ENCODE measurements at places on chromosomes 5 and 9.

DNA sequence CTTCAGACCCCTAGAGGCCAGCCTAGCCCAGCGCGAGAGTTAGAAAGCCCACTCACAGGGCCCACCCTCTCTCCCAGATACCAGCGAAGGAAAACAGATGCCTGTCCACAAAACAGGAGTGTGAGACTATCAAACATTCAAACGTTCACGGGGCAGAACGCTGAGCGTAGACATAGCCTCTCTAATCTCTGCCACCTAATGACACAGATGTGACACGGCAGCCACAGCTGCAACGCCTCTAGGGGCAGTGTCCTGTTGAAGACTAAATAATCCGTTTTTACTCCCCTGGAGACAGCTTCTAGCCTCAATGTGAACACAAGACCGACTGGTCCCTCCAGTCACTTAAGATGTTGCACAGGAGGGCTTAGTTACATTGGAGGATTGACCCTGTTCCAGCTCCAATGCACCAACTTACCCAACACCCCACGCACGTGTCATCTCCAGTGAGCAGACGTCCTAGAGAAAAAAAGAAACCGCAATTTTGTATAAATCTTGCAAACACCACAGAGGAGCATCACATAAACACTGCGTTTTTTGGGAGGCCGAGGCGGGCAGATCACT, 14.3 kb downstream of the DIPK1B start:
- DNase-seq, result peak; percentile 53

GRCh38 chr5:59760785-59761348, 132.7 kb downstream of the PDE4D start:
- peak; percentile 25 for DNase-seq

DNA sequence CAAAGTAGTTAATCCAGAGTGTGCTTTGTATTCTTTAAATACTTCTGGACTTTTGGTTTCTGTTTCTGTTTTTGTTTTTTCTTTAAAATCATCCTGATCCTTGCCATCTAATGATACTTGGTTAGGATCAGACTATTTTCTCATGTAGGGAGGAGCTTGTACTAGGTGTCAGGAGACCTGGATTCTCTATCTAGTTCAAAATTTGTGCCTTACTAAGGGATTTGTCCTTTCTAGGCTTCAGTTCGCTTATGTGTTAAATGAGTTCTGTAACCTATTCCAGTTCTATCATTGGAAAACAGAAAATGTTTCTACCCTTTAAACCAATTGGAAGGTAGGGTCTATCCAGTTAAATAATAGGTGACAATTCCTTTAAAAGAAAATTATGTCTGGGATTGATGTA, 3.3 kb upstream of the MEF2C start:
- DNase-seq, result peak; percentile 10

GRCh38 chr5:2921651-2922050, 170.2 kb upstream of the IRX2 start:
- no peak for DNase-seq

- DNase-seq, result peak; percentile 80
Observed at GRCh38 chr5:75052192-75053053, at the start of gene GCNT4. TSS of gene GCNT4 (minus strand) at chr5:75052558. CDS start at chr5:75030037, 22,521 bp downstream.

DNA sequence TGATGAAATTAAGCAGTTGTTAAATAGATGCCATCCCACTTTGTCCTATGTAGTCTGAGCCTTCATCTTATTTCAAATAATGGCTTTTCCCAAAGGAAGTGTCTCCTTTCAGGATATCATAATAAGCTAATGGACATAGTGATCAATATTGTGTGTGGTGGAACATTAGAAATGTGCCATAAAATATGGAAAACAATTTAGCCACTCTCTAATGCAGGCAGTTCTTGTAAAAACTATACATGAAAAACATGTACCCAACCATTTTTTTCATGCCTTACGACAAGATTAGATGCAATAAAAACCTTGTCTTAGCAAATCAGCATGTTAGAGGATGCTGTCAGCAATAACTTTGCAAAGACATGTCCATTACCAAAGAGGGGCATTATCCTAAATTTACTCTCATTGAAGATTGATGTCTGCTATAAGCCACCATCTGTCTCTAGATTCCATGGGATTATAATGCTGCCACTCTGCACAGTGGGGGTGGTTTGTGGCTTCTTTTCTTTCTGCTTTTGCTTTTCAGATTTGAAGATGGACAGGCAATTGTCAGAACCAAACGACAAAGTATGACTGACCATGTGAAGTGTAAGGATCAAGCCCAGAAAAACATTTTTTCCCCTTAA, 724.0 kb upstream of the ZNF608 start:
- DNase-seq, result no peak

DNA sequence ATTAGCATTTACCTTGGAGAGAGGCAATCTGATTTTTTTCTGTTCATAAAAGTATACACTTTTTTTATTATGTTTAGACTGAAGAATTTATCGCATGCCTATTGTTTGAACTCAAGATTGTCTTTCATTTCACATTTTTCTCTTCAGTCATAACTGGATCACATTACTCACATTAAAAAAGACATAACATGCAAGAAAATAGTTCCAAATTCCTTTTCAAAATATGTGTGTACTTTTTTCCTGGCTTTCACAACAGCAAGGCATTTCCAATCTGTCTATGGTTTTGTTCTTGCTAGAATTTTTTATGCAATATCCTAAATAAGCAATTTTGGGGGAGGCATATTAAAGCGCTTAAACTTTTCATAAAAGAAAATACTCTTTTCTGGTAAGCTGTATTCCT, 21.2 kb downstream of the FTMT start:
- DNase-seq, result peak; percentile 83

DNA sequence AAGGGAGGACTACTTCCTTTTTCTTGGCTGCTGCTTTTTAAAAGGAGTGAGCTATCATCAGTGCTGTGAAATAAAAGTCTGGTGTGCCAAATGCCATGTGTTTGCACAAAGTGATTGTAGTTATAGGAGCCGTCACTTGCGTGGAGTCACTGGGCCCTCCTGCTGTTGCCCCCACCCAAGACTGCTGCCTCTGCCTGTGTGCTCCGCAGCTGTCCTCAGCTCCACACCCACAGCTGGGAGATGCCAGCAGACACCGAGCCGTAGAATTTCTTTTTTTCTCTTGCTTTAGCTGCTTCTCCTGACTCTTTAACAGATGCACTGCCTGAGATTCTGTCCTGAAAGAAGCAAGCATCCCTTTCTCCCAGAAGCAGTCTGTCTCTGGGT, 9.8 kb upstream of the GLE1 start:
- no peak for DNase-seq

GRCh38 chr5:366541-367357, 45.2 kb downstream of the AHRR start:
- no peak for DNase-seq

DNA sequence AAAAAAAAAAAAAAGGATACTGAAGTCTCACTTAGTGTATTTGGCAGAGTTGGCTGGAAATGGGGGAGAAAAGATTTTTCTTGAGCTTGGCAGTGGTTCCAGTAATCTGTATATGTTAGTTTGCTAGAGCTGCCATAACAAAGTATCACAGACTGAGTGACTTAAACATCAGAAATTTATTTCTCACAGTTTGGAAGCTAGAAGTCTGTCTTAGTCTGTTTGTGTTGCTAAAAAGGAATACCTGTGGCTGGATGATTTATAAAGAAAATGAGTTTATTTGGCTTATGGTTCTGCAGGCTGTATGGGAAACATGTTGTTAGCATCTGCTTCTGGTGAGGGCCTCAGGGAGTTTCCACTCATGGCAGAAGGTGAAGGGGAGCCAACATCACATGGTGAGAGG, 89.6 kb upstream of the CEP78 start:
- DNase-seq, result no peak
